ENCODE measurements at places on chromosomes 7 and 10.
A peak's percentile ranks its signal among the peaks of the same experiment; 100 is the strongest.

GRCh38 chr7:6238309-6238925 is 34.0 kb downstream of the CYTH3 start:
- DNase-seq, result no peak

GRCh38 chr7:24817339-24817738 is 60.1 kb upstream of the GSDME start:
- DNase-seq, result no peak

DNA sequence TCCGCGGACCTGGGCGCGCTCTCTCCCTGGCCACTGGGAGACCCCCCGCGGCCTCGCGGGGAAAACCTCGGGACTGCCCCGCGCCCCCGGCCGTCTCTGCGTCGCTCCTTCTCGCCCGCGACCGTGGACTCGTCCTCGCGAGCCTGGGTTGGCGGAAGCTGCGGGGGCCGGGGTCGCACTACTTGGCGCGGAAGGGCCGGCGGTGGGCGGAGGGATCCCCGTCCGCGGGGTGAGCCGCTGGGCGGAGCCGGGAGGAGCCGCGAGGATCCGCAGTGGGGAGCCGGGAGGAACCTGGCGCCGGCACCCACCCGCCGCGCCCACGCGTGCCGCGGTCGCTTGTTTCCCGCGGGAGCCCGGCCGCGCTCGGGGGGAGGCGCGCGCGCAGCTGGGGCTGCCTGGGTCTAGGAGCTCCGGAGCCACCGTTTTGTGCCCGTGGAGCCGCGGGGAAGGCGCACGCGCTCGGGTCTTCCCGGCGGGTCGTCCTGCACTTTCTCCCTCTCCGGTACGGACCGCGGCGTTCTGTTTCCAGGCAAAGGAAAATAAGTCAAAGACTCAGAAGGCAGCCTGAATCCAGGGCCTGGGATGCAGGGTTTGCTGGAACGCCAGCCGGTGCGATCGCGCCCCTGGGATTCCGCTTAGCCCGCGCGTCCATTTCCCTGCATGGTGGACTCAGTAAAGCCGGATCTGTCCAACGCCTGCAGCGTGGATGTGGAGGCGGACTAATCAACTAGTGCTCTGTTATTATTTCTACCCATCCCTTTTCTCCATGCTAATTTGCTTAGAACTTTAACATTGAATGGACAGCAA is 28.7 kb upstream of the KMT2C start:
- DNase-seq, result peak; percentile 88

GRCh38 chr7:82755705-82756551 is 312.4 kb upstream of the CACNA2D1 start:
- DNase-seq, result no peak

- no peak for DNase-seq
These were observed 255.0 kb downstream of the RPS24 start for GRCh38 chr10:78288663-78289062.

DNA sequence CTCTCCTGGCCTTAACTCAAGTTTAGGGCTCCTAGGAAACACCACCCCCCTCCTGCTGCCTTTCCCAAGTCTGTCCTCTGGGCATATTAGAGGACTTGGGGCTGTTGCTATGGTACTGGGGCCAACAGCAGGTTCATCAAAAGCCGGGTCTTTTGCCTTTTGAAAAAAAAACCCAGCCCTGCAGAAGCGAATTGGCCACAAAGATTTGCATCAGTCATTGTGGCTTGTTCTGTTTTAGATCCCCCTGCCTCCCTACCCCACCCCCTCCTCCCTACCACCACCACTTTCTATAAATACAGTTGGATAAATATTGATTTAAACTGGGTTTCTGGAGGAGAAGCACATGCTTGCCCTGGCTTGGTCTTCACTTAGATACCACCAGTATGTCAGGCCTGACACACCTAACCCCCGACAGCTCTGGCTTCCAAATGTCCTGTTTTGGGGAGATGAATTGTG is 7.0 kb downstream of the MXI1 start:
- DNase-seq, result no peak

- DNase-seq, result peak; percentile 83
These were observed 28.0 kb downstream of the TMEM120A start for GRCh38 chr7:75966190-75966961.

DNA sequence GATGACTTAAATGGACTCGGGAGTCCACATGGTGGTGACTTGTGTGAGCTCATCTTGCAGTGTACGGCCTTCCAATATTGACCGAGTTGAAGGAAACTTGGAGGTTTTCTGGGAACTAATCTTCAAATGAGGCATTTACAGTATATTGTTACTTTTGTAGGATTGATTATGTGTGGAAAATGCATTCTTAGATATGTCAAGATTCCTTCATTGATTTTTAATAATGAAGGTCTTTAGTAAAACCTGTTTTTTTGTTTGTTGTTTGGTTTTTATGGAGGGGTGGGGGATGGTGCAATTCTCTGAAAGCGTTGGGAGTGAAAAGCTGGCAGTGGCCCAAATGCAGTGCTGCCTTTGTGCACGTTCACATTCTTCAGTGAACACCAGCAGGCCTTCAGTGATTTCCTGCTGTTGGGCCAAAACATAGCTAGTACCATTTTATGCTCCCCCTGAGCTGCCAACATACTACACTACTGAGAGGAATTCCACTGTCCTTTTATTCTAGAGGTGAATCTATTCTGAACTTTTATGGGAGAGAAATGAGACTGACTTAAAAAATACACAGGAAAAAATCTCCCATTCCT is 50.4 kb downstream of the CCNY start:
- no peak for DNase-seq

GRCh38 chr10:6014241-6014761 is 37.0 kb upstream of the IL15RA start:
- DNase-seq, result no peak

GRCh38 chr7:127870231-127870907 is 160.9 kb downstream of the LRRC4 start:
- no peak for DNase-seq

DNA sequence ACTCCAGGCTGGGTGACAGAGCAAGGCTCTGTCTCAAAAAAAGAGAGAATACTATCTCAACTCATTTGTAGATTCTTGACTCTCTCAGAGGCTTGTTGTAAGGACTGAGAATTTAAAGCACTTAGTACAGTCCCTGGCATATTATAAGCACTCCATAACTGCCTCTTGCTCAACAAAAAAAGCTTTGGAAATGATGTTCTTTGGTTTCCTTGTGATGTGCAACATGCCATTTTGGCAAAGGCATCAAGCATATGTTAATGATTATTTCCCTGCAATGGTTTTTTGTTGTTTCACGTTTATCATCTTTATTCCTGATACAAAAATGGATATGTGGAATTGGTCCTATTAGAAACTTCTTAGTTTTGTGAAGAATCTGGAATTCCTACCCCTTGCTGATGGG is 15.7 kb downstream of the NOLC1 start:
- no peak for DNase-seq

GRCh38 chr7:17069146-17069545 is 187.4 kb upstream of the AGR3 start:
- no peak for DNase-seq

- no peak for DNase-seq
These were observed 30.2 kb upstream of the LEP start for GRCh38 chr7:128210590-128211570.

DNA sequence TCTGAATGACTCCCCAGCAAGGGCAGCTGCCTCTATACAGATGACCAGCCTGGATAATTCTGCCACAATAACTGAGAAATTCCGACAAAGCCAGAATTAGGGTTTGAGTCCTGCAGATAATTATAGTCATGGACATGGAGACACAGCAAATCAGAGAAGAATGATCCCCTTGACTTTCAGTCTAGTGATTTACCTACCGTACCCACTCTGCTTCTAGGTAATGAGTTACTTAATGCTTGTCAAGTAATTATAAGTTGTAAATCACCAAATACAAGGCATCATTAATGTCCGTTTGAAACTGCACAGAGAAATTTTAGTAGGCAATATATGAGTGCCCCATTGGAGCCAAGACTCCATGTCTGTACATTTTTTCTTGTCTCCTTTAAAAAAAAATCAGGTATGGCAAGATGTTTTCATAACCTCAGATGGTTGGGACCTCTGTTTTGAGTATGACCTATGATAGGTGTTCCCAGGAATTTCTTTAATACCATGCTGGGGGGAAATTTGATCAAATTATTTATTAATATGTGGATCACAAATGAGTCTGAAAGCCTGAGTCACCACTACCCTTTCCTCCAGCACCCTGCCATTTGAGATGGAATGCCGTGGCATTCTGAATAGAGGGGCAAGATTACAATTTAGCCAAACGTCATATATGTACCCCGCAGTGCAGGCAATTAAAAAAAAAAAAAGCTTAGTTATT is 5.5 kb upstream of the ARID5B start:
- DNase-seq, result no peak

DNA sequence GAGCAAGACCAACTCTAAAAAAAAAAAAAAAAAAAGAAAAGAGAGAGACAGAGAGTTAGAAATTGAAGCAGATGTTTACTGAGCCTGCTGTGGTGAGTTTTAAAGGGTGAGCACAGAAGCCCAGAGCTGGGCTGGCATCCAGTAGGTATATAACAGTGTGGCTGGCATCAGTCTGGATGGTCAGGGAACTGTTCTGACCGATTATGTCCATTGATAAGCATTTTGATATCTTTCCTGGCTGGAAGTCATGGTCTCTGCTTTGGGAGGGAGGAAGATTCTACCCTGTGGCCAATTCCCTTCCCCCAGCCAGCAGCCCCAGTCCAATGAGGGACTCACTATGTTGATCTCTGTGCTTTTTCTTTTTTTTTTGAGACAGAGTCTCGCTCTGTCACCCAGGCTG is 65.2 kb upstream of the PODXL start:
- no peak for DNase-seq

DNA sequence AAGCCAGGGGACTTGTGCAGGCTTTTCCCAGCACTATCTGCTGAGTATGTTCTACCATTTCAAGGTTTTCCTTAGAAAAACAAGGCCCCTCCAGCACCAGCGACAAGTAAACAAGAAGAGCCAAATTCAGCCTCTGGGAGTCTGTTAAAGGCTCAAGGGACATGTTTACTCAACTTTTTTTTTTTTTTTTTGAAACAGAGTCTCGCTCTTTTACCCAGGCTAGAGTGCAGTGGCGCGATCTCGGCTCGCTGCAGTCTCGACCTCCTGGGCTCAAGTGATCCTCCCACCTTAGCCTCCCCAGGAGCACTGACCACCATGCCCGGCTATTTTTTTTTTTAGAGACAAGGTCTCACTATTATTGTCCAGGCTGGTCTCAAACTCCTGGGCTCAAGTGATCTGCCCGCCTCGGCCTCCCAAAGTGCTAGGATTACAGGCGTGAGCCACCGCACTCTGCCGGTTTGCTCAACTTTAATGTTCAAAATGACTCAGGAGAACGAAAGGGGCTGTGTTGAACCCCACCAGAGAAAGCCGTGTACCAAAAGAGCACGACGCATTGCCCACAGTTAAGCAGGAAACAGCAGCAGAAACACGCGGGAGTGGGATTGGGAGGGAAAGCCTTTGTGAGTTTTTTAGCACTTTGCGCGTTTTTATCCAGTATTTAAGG is 772 bp downstream of the PRDX3 start:
- DNase-seq, result no peak

DNA sequence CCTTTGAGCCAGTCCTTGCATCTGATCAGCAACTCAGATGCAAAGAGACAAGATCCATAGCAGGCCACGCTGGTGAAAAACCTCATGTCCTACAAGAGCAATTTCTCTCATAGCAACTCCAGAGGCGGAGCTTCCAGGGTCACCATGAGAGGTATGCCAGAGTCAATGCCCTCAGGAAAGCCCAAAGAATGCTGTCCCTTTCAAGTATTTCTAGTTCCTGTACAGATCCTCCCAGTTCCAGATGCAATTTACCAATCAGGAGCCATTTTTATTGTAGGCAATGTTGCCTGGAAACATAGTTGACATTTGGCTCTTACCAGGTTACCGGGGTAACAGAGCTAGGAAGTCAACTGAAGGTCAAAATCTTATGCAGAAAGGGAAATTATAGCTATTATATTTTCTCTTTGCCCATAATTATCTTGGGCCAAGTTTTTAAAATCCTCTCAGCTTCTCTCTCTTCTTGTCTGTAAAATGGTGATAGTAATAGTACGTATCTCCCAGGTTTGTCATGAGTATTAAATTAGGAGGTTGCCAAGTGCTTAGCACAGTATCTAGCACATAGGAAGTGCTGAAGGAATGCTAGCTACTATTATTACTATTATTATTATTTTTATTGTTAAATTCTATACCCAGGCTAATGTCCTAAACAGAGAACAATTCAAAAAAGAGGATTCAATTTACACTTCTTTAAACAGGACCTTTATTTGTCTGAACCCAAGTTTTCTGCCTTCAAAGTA is 46.3 kb upstream of the TM9SF3 start:
- no peak for DNase-seq

DNA sequence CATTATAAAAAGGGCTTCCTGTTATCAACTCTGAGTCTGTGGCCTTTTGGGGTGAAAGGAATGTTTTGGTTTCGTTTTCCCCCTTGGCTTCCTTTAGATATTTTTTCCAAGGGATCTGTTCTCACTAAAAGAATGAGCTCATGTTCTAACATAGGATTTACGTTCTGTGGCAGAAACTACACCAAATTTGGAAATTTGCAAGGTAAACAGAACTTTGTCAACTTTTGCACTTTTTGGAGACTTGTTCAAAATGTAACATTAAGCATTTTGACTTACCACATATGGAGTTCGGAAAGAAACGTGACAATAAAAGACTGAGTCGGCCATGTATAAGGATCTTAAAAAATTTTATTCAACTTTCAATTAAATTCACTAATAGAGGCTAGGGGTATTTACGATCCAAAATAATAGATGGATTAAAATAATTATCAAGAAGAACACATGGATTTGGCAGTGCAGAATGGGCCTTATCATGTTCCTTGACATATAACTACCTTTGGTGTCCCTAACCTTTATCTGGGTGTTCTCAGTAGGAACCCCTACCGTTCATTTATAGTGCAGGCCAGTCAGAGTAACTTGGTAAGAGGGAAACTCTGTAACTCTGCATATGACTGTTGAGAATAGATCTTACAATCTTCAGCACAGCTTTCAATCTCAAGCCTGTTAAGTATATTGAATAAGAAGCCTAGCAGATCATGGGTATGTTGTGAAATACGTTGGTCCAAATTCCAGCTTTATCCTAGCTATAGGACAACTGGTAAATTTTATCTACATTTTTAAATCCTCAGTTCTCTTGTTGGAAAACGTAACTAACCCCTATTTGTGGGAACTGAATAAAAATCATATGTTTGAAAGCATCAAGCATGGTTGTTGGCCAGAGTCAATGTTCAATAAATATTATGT is 11.8 kb downstream of the CPED1 start:
- DNase-seq, result no peak

GRCh38 chr10:72625276-72625607 is 637 bp downstream of the MICU1 start:
- no peak for DNase-seq

- peak; percentile 74 for DNase-seq
These were observed 86.6 kb downstream of the STRA8 start for GRCh38 chr7:135320268-135320667.

DNA sequence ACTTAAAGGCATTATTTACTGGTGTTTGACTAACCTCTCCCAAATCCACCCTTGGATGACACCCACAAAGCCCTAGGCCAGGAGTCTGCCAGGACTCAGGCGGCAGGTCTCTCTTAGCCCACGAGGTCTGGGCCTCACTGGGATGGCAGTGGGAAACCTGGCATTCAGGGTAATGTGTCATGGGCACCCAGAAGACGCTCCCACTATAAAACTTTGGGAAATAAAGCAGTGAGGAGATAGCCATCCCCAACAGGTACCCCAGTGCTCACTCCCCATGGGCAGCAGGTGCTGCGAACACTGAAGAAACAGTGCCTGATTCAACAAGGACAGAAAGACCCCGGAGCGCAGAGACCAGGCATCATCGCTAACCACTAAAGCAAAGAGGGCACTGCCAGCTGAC is 14.4 kb upstream of the PTPRN2 start:
- no peak for DNase-seq

GRCh38 chr7:138889582-138890498 is 91.3 kb downstream of the KIAA1549 start:
- DNase-seq, result no peak

Measured in right hindlimb (tissue), 1 donor.